ENCODE measurements at places on chromosomes 7 and 10.
A peak's percentile ranks its signal among the peaks of the same experiment; 100 is the strongest.

GRCh38 chr10:33115738-33116719, 158.0 kb upstream of the ITGB1 start:
- peak; percentile 71 for DNase-seq

DNA sequence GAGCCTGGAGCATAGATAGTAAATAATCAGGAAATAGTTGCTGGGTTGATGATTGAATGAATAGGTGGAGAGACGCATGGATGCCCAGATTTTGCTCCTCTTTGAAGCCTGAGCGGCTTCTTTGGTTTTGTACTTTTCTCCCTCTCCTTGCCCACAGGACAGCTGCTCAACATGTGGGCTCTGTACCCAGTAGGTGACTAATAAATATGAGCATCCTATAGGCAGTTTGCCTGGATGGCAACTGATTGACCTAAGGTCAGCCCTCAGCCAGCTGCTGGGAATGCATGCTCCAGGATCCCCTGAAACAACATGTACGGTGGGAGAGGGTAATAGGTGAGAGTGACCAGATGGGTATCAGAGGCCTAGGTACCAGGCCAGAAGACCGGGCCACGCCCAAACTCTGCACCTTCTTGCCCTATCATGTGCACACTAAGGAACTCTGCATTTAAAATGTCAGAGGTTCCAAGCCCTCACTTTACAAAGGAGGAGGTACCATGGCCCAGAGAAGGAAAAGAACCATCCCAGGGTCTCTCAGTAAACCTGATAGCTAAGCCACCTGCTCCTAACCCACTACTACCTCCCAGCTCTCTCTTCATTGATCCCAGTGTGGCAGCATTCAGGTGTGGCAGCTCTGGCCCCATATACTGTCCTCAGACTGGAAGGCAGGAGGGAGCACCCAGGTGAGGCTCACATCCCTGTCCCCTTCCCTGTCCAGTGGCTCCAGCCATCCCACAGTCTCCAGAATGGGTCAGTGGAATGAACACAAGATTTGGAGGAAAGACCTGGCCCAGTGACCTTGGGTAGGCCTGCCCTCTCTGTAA, 2.7 kb upstream of the ZCCHC24 start:
- DNase-seq: no peak

- no peak for DNase-seq
Observed at GRCh38 chr7:154827007-154827406, 175.9 kb downstream of the PAXIP1 start.

- DNase-seq: no peak
Observed at GRCh38 chr7:141695803-141696289, 6.1 kb downstream of the DENND11 start.

DNA sequence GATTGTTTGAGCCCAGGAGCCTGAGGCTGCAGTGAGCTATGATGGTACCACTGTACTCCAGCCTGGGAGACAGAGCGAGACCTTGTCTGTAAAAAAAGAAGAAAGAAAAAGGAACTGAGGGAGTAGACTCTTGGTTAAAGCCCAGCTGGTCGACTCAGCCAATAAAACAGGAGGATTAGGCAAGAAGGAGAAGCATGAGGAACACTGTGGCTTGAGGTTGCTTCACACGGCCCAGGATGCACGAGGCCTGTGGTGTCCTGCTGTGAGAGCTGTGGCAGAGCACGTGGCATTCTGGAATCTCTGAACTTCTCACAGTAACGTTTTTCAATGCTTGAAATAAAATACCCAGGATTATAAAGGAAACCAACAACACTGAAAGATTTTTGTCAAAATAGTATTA, 93.3 kb downstream of the CUL2 start:
- no peak for DNase-seq

Measured in CD4-positive, alpha-beta T cell treated with Interleukin-17A for 1 hour (primary cell).